ENCODE measurements at places on chromosomes 6 and 20.

DNA sequence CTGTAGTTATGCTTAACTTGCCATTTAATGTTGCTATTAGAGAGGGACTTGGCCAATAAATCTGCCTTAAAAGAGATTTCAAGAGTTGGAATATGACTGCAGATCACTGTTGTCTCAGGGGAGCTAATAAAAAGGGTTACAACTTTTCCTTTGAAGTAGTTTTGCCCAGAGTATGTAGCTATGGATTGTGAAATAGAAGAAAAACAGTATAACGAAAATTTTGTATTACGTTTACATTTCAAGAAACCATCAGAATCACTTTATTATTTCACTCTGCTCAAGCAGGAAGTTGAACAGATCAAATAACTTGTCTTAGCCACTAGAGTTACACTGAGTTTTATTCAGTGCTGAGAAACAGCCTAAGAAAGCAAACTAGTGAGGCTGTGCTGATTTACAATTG, 3.0 kb upstream of the ZSCAN26 start:
- no peak for DNase-seq

- no peak for DNase-seq
Observed at GRCh38 chr6:84811351-84811750, 47.0 kb upstream of the TBX18 start.

DNA sequence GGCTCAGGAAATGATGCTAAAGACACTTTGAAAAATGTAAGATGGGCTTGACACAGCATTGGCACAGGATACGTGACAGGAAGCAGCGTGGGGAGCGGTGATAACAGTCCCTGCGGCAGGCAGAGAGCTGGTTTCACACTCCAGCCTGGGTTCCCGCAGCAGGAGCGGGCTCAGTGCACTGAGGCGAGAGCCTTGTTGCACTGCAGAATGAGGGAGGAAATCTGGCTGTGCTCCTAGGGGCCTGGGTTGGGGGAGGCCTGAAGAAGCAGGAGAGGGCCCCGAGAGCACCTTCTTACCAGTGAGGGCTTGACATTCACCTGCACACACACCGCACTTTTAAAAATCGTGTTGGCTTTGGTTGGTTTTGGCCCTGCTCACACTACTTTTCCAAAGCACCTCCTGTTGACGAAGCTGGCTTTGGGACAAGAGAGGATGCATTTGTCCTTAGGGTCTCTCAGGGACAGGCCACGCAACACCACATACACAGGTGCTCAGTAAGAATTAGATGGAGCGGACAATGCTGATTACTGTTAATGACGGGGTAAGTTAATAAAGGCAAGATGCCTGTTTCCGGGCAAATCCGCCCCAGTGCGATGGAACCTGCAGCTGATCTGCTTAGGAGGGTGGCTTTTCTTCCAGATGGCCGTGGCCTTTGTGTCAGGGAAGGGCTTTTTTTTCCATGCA, 49.4 kb upstream of the ARMC2 start:
- peak; percentile 76 for DNase-seq

GRCh38 chr20:3084986-3085360, 449 bp upstream of the AVP start:
- DNase-seq: no peak

DNA sequence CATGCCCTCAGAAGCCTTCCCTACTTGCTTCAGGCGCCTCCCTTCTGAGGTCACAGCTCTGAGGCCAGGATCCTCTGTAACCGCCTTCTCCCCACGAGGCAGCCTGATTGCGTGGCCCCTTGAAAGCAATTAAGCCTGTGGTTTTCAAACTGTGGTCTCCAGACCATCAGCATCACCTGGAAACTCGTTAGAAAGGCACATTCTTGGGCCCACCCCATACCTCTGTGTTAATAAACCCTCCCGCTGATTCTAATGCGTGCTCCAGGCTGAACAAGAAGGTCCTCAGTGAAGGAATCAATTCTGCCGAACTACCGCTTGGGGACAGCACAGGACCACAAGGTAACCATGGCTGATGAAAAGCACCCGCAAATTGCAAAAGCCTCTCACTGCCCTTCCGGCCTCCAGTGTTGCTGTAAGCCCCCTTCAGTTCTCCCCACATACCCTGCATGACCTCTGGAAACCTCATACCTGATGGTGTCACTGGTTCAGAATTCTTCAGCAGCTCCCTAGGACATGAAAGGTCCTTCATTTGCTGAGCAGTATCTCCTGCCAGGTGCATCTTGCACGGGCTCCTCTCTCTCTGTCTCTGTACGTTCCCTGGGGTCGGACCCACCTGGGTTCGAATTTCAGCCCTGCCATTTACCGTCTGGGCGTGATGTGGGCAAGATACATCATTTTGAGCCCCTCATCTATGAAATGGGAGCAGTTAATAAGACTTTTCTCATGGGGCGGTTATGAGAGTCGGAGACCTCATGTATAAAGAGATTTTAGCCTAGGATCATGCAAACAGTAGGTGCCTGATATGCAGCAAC, 93.3 kb upstream of the RNF24 start:
- peak; percentile 84 for DNase-seq

DNA sequence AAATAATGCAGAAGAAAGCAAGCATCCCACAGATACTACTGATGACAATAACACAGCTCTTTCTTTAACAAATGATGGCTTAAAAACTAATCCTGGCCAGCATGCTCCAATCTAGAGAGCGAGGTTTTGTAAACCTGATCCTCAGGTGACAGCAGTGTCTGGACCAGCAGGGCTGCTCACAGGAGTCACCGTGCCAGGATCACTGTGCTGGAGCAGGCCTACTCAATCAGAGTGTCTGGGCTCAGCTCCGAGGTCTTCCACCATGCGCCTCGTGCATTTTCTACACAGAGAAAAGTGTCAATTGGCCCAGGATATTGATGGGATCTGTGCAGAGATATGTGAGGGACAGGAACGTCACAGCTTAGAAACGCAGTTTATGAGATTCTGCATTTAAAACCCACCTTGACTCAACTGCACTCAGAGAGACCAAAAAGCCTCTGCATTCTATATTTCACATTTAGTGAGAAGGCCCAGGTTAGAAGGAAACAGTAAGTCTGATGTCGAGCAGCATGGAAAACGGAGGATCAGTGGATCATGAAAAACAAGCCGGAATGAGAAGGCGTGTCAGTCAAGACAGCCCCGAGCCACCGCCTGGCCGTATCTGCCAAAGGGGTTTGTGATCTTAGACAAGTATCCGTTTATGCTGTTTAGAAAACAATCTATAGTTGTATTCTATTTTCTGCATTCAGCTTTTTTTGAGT, 7.8 kb downstream of the RAMACL start:
- no peak for DNase-seq

DNA sequence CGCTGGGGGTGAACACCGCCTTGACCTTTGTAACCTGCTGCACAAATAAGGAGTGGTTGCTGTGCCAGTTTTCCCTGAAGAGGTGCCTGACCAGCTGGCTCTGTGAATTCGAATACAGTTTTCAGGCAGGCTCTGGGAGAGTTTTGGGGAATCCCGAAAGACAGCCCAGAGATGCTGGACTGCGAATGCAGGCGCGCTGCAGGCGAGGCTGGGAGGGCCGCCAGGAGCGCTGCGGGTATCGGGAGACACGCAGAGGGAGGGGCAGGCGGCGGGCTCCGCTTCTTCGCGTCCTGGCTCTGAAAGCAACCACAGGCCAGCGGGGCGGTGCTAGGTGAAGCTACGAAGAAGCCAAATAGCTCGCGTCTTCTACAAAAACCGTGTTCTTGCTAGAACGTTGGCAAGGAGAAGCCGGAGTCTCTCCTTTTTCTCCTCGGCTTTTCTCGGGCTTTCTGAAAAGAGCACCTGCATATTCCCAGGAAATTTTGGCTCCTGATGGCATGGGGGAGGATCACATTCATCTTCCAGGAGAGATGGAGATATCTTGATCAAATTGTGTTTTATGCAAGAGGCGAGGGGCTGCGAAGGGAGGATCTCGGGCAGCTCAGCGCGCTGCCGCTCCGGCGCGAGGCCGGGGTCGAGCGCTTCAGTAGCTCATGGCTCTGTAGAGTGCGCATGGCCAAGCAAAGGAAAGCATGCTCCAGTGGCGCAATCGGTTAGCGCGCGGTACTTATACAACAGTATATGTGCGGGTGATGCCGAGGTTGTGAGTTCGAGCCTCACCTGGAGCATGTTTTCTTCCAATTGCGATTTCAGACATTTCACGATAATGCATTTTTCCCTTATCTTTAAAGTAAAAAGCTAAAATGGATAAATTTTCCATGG, 158.1 kb upstream of the ZNF184 start:
- peak; percentile 70 for DNase-seq

DNA sequence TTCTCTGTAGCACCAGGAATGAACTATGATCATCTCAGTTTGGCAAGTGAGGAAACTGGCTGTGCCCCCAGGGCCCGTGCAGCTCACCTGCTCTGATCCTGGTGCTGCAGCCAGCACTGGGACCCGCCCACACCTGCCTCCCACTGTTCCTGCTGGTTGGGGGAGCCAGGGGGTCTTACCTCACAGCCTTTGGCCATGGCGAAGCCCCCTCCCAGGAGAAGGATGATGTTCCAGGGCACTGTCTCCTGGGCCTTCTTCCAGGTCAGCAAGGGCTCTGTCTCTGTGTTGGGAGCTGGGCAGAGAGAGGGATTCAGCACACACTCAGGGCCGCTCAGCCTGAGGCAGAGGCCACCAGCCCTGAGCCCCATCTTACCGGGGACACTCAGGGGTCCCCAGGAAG, 24.9 kb upstream of the OCSTAMP start:
- DNase-seq: no peak

DNA sequence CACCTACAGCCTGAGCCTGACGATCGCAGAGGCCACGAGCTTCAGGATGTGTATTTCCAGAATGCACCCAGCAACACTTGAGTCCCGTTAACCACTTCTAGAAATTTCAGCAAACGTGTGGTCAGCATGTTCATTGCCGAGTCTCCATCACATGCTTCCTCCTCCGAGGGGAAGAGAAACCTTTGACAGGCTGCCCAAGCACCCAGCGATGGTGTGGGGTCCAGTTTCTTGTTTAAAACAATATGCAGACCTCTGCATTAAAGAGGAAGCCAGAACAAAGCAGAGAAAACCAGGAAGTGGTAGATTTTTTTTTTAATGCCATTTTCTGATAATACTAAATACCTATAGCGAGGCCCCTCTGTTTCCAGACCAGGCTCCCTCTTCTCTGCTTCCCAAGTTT, 71.9 kb downstream of the GNAS-AS1 start:
- DNase-seq: no peak

- DNase-seq: peak; percentile 89
Observed at GRCh38 chr6:34235307-34236130, 1.2 kb upstream of the HMGA1 start.

- no peak for DNase-seq
Observed at GRCh38 chr20:3326779-3327521, 80.5 kb downstream of the DNAAF9 start.

DNA sequence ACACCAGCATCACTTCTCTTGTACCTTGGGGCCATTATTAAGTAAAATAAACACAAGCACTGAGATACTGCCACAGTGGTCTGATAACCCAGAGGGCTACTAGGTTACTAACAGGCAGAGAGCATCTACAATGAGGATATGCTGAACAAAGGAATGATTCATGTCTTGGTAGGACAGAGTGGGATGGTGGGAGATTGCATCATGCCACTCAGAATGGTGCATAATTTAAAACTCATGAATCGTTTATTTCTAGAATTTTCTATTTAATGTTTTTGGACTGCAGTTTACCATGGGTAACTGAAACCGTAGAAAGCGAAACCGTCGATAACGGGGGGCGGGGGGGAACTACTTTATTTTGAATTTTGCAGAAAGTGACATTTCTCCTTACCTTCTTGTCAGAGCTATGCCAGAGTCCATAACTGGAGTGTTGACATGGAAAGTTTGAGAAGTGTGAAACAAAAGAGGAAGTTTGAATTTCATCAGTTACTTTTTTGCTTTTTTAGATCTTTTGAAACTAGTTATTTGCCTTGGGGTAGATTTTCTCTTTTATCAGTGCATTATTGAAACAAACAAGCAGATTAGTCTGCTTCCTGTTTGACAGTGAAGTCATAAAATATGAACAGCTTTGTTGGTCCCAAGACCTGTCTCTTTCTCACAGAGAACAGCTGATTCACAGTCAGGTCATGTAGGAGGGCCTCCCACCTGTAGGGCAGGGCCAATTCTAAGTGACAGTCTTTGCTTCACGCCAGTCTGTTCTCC, 124.9 kb downstream of the KLHL32 start:
- no peak for DNase-seq

DNA sequence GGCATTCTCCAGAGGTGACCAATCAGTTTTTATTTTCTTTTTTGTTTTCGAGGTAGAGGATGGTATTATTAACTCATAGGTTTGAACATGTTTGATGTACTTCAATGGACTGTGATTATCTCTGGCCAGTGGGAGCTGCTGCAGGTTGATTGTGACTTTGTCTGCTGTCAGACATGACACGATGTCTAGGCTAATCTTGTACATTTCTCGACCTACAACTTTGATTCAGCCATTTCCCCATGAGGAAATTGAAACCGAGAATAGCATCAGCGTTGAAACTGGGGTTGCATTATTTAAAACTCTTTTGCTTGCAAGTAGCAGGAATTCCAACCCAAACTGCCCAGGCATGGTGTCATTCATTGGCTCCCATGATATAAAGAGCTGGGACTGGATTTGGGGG, 218.9 kb downstream of the CDH26 start:
- DNase-seq: no peak

- DNase-seq: no peak
Observed at GRCh38 chr6:16911088-16911487, 149.8 kb upstream of the ATXN1 start.

DNA sequence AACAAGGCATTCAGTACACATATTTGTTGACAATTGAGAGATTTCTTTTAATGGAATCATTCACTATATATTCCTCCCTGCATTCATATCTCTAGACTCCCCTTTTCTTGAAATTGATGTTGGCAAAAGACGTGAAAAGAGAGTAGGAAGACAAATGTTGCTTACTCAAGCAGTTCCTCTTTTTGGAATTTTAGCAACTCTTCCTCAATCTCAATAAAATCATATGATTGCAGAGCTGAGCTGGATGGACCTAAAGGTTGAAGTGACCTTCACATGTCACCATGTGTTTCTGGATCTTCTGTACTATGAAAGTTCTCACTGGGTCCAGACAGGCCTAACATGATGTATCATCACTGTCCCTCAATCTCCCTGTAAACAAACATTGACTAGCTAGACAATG, 18.6 kb downstream of the ADGRF1 start:
- no peak for DNase-seq
